ENCODE measurements at places on chromosomes 7 and 10. TPM values are rescaled to one million over a fixed set of nuclear protein-coding genes. Genes with fewer than 3 reads are reported as not detected.

- no peak for DNase-seq
Observed at GRCh38 chr7:39310699-39311098, 255.5 kb upstream of the YAE1 start.

DNA sequence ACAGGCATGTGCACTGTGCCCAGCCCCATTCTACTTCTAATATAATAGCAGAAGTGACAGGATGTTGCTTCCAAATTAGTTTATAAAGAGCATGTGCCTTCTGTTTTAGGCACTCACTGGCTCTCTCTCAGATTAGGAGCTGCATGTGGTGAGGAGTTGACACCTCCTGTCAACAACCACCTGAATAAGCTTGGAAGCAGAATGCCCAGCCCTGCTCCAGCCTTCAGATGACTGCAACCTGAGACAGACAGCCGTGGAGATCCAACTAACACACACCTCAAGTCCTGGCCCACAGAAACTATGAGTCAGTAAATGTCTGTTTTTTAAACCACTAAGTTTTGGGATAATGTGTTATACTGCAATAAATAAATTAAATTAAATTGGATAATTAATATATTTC lies 54.5 kb downstream of the PARD3 start:
- DNase-seq: no peak

GRCh38 chr10:86753638-86754434 lies 2.6 kb upstream of the BMPR1A start:
- DNase-seq: no peak

DNA sequence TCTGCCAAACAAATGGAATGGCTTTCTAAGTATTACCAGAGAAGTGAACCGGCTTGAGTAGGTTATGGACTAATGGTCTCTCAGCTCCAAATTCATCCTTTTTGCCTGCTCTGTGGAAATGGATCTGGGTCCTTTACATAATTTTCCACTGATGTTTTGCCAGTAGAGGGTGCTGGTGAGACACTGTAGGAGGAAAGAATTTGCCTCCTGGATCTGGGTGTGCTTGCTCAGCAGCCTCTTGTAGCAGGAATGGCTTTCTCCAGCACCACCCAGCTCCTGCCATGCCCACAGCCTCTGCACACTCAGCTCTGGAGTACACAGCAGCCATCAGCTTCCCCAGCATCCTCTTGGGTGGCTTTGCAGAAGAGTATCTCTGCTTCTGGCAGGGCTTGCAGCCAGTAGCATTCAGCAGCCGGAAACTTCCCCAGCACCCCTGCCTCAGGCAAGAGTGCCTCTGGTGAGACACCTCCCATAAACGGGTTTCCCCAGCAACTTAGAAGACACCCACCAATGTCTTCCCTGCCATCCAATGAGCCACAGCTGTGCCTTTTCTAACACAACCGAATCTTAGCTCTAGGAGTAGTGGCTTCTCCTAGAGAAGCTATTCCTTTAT lies 235.0 kb upstream of the PLPP4 start:
- DNase-seq: peak; percentile 54

WDR86 gene
- not detected for total RNA-seq

Data from colonic mucosa (tissue), 4 donors.